ENCODE measurements at places on chromosomes 13 and 19.

- no peak for DNase-seq
Observed at GRCh38 chr13:97512732-97513131, 78.8 kb downstream of the RAP2A start.

GRCh38 chr13:62040806-62041205 lies 625.2 kb upstream of the PCDH20 start:
- no peak for DNase-seq

DNA sequence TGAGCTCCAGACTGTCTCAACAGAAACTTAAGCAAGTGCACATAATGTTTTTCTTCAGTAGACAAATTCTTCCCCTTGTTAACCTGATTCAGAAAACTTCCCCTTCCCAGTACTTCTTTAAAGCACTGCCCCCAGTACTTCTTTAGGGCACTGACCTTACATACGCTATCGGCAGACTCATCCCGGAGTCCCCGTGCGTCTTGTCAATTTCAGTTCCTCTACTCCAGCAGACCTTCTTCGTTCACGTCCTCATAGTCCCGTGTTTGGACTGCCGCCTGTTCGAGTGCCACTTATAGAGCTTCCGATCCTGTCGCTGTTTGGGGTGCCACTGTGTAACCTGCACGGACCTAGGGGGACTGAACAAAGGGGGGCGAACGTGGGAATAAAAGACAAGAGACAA lies 29.0 kb downstream of the ZNF627 start:
- no peak for DNase-seq

DNA sequence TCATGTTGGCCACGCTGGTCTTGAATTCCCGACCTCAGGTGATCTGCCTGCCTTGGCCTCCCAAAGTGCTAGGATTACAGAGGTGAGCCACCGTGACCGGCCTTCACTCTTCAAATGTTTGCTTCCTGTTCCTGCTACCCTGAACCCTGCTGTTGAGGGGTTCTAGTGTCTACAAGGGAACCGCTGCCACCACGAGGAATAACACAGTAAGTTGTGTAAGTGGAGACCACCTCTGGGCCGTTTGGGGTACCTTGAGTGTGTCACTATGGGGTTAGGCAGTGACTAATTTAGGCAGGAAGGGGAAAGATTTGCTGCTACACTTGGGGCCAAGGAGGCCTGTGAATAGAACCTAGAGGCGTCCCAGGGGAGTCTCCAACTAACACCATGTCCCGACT lies 2.2 kb upstream of the MYADM start:
- DNase-seq, result no peak

GRCh38 chr13:52012512-52012836 lies 276 bp downstream of the ALG11 start:
- no peak for DNase-seq

DNA sequence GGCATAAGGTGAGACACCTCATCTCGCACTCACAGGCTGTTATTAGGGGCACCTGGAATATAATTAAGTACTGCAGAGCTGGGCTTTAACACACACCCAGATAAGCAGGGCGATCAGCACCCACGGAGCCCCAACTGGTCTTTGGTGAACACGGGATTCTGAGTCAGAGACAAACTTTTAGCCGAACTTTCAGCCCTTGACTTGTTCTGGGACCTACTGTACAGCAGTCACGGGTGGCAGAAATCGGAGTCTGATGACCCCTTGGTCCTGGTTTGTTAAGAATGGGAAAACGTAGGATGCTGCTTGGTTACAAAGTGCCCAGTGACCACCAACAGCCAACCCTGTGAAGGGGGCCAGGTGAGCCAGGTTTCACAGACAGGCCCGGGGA lies 9.0 kb downstream of the SH3GL1 start:
- no peak for DNase-seq

DNA sequence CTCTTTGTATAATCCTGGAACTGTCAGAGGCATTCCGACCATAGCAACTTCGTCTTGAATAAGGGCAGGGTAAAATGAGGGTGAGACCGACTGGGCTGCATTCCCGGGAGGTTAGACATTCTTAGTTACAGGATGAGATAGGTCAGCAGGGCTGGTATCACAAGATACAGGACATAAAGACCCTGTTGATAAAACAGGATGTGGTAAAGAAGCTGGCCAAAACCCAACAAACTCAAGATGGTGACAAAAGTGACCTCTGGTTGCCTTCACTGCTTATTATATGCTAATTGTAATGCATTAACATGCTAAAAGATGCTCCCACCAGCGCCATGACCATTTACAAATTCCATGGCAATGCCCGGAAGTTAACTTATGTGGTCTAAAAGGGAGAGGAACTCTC lies 27.7 kb upstream of the MBNL2 start:
- no peak for DNase-seq

- DNase-seq, result no peak
Observed at GRCh38 chr13:45040622-45041021, 51.3 kb downstream of the GPALPP1 start.

DNA sequence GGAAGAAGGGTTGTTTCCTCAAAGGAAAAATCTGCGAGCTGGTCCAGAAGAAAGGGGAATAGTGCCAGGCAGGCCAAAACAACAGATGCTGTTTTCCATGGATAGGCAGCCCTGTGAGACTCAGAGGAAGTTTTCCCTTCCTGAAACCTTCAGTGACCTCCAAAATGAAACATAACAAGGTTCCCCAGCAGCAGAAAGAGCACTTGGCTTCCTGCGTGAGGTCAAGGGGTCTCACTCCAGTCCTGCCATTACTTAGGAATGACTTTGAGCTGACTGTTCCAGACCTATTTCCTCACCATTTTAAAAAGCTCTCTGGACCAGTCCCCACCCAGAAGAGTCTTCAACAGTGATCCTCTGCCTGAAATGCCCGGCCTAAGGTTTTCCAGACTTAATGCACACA lies 104.6 kb upstream of the IPO5 start:
- no peak for DNase-seq

- DNase-seq, result peak; percentile 90
Observed at GRCh38 chr19:14433554-14434501, 722 bp downstream of the PKN1 start.

GRCh38 chr13:65836066-65836465 lies 1394.1 kb downstream of the PCDH9 start:
- no peak for DNase-seq

GRCh38 chr19:21482863-21483276 lies 22.5 kb upstream of the ZNF429 start:
- peak; percentile 45 for DNase-seq

DNA sequence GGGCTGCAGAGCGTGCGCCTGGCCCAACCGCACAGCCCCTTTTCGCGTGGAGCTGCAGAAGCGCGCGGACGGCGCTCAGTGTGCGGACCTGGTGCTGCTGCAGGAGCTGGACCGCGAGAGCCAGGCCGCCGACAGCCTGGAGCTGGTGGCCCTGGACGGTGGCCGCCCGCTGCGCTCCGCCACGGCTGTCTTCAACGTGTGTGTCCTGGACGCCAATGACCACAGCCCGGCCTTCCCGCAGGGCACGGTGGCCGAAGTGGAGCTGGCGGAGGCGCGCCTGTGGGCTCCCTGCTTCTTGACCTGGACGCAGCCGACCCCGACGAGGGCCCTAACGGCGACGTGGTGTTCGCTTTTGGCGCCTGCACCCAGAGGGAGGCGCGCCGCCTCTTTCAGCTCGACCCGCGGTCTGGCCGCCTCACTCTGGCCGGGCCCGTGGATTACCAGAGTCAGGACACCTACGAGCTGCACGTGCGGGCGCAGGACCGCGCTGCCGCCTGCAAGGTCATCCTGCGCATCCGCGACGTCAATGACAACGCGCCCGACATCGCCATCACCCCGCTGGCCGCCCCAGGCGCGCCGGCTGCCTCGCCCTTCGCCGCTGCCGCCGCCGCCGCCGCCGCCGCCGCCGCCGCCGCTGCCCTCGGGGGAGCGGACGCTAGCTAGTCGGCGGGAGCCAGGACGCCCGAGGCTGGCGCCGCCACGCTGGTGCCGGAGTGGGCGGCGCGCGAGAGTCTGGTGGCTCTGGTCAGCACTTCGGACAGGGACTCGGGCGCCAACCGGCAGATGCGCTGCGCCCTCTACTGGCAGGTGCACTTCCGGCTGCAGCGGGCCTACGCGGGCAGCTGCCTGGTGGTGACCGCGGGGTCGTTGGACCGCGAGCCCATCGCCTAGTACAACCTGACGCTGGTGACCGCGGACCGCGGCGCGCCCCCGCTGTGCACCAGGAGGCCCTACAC lies 172.2 kb downstream of the OLFM4 start:
- no peak for DNase-seq

DNA sequence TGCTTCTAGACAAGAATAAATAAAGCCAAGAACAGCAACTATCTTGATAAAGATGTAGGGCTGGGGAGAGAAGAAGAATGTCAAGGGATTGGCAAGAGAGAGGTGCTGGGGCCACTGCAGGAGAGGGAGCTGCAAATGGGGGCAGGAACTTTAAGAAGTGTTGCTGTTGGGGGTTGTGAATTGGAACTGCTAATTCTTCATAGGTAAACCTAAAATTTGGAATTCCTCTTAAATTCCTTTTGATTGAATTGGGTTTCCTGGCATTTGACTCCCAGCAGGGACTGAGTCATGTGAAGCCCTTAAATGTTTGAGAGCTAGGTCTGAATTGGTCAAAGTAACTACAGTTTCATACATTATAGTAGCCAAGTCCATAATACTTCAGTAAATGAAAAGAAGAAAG lies 305.6 kb upstream of the TMTC4 start:
- DNase-seq, result no peak

- no peak for DNase-seq
Observed at GRCh38 chr19:46849610-46850009, 1.0 kb downstream of the AP2S1 start.

GRCh38 chr13:106424805-106425204 lies 110.7 kb downstream of the EFNB2 start:
- DNase-seq, result no peak

GRCh38 chr13:52179925-52180324 lies 20.5 kb upstream of the NEK3 start:
- DNase-seq, result no peak

GRCh38 chr19:49403404-49404187 lies 15.5 kb downstream of the KASH5 start:
- DNase-seq, result peak; percentile 20

DNA sequence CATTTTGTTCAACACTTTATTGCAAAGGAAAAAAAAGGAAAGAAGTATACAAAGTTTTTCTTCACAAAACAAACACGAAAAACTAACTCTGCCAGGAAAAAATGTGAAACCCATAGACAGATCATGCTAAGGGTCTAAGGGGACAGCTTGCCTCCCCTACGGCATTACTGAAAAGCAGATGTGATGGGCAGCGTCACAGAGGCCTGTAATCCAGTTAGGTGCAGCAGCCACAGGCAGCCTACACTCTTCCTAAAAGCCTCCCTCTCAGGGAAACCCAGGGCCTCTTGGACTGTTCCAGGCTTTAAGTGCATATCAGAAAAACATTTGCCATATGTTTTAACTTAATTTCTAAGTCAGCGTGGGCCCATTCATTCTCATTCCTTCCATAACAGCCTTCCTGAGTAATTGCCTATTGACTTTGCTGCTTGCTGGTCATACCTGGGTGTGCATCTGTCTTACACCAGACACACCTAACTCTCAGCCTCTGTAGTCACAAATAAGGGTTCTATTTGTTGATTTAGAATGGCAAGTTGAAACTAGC lies 135.7 kb upstream of the SERP2 start:
- DNase-seq, result no peak

GRCh38 chr19:10289836-10290356 lies at the start of gene ICAM5:
Gene ICAM5 (plus strand): TSS chr19:10289952. CDS start chr19:10290044, 92 bp downstream.
- peak; percentile 46 for DNase-seq

DNA sequence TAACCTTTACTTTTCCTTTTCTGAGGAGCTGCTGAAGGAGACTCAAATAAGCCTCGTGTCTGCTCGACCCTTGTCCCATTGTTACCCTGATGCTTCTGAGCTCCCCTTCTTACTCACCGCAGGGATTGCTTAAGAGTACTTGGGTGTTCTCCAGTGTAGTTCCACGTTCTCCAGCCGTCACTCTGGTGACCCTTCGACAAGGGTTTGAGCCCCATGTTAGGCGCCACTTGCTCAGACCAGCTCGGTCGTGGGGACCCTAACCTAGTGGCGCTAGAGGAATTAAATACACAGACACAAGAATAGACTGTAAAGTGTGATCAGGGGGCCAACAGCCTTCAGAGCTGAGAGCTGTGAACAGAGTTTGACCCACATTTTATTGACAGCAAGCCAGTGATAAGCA lies 10.3 kb downstream of the ZNF480 start:
- no peak for DNase-seq

DNA sequence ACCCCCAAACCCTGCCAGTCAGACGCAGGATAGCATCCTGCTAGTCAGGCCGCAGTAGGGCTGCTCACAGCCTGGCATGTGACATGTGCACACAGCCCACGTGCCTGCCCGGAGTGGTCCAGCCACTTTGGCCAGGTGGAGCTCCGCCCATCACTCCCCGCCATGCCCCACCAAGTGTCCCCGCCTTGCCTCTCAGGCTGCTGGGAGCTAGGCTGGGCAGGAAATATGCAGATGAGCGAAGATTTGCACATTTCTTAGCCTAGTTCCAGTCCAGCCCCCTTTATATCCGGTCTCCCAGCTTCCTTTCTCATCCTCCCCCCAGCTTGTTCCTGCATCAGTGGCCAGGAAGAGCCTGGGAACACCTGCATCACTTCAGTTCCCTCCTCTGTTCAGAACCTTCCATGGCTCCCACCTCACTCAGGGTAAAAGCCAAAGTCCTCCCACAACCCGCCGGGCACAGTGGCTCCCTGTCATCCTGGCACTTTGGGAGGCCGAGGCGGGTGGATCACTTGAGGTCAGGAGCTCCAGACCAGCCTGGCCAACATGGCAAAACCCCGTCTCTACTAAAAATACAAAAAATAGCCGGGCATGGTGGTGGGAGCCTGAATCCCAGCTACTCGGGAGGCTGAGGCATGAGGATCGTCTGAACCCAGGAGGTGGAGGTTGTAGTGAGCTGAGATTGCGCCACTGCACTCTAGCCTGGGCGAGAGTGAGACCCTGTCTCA lies 2.3 kb upstream of the DOCK6 start:
- DNase-seq, result no peak

- DNase-seq, result no peak
Observed at GRCh38 chr19:4389511-4390016, 10.8 kb downstream of the SH3GL1 start.

- no peak for DNase-seq
Observed at GRCh38 chr13:45219123-45219891, 18.5 kb upstream of the KCTD4 start.

- DNase-seq, result no peak
Observed at GRCh38 chr19:11539495-11540365, 1.1 kb downstream of the CNN1 start.

- DNase-seq, result no peak
Observed at GRCh38 chr13:106506286-106506685, 29.2 kb downstream of the EFNB2 start.

DNA sequence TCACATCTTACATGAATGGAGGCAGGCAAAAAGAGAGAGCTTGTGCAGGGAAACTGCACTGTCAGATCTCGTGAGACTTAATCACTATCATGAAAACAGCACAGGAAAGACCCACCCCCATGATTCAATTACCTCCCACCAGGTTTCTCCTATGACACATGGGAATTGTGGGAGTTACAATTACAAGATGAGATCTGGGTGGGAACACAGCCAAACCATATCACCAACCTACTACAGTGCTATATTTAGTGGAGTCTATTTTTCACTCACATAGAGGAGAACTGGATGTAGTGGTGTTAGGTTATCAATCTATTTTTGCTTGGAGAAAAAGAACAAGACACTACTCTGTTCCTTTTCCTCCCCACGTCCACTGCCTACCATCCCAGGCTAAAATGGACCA lies 276.6 kb downstream of the KCTD12 start:
- DNase-seq, result no peak
